Stimulated activated CD4-positive, alpha-beta T cell treated with anti-CD3 and anti-CD28 coated beads, Interleukin-15, amount 100 ng/mL, for 24 hours (primary cell): ENCODE measurements at places on chromosomes 2 and 18.

DNA sequence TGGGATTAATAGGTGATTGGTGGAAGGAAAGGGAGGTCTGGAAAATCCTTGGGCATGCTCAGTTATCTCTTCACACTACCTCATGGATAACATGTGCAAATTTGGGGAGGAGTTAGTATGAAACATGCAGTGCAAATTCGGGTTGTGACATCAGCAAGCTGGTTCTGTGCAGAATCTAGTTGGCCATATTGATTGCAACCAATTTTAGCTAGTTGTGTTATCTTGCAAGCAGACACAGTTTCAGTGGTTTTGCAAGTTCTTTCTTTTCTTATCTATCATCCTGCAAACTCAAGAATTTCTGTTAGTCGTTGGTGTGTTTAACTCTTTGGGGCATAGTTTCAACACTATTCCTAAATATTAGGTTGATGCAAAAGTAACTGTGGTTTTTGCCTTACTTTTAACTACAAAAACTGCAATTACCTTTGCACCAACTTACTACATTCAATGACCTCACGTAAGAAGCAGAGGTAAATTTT is 135.4 kb downstream of the PTH2R start:
- no peak for DNase-seq

DNA sequence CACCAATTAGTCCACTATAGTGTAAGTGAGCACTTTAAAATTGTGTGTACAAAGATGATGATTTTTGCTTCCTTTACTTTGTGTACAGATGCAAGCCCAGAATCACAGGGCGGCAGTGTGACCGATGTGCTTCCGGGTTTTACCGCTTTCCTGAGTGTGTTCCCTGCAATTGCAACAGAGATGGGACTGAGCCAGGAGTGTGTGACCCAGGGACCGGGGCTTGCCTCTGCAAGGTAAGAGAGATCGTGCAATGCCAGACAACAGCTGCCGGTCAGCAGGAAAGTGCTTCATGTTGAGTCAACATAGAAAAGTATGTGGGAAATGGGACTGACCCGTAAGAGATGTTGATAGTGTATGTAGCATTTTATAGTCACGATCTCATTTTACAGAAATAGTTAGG is 156.8 kb upstream of the TTC39C start:
- no peak for DNase-seq

GRCh38 chr18:25795213-25795612 is 295.2 kb downstream of the SS18 start:
- no peak for DNase-seq

DNA sequence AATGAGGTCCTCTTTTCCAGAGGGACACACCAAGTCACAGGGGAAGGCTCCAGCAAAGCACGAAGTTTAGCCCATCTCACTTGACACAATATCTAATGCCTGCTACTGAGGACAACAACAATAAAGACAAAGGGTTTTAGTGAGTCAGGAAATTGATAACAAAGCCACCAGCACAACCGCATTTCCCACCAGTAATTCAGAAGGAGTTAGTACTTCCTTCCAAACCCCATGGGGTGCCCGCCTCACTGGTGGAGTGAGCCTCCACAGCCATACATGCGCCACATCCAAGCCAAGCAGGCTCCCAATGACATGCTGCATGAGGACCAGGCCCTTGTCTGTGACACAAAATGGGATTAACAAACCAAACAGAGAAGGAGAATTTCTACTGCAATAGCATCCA is 40.1 kb downstream of the MRPL35 start:
- no peak for DNase-seq

DNA sequence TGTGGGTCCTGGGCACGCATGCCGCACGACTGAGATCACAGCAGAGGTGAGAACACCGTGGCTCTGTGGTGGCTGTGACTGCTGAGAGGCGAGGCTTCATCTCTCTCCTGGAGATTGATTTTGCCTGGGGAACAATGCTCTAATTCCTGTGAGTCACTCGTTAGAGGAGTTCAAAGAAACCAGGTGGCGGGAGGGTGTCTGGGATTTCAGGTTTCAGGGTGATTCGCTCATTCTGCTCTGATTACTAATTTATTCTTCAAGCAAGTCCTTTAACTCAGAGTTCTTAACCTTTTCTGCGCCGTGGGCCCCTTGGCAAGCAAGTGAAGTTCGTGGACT is 56.3 kb downstream of the GLI2 start:
- no peak for DNase-seq

DNA sequence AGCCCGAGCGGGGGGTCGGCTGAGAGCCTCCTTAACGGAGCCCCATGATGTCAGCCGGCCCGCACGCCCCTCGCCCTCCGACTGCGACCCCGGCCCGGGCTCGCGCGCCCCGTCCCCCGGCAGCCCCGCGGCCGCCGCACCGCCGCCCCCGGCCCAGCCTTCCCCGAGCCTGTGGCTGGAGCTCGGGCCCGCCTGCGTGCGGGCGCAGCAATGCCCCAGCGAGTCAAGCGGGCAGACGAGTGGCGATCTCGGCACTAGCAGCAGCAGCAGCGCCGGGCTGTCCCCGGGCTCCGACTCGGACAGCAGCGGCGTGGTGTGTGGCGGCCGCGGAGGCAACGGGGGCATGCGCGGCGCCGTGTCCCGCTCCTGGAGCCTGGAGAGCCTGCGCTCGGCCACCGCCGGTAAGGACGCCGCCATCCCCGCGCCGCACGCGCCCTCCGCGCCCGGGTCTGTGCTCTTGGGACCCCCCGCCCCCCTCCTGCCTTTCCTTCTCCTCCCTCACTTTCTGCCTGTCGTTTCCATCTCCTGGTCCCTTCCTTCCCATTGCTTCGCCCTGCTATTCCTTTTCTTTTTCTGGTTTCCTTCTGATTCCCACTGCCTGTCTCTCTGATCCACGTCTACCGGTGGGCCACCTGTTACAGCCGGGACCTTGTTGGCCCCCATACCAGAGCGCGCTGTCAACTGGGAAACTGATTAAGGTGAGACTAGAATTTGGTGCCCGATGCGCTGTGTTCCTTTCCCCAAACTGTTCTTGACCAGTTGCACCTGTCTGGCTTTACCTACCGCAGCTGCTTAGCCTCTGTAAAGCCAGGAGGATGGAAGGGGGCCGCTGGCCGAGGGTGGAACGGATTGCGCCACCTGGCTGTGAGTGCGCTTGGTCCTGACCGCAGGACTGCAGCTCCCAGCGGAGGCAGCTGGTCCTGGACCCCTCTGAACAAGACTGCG is 127.4 kb downstream of the ARHGEF4 start:
- DNase-seq, result peak; percentile 38

GRCh38 chr2:196566961-196567666 is 72.4 kb upstream of the CCDC150 start:
- no peak for DNase-seq

GRCh38 chr2:233346930-233347329 is 7.4 kb upstream of the DGKD start:
- no peak for DNase-seq

- DNase-seq, result no peak
Measured at GRCh38 chr2:86700690-86701089, 19.4 kb upstream of the RMND5A start.

- no peak for DNase-seq
Measured at GRCh38 chr2:208847651-208848050, 441.1 kb downstream of the PTH2R start.

- DNase-seq, result no peak
Measured at GRCh38 chr18:60649107-60649506, 276.5 kb upstream of the MC4R start.

- DNase-seq, result peak; percentile 71
Measured at GRCh38 chr2:127859712-127860085, 1.7 kb upstream of the POLR2D start.

- no peak for DNase-seq
Measured at GRCh38 chr2:16155366-16155765, 215.0 kb downstream of the MYCN start.

DNA sequence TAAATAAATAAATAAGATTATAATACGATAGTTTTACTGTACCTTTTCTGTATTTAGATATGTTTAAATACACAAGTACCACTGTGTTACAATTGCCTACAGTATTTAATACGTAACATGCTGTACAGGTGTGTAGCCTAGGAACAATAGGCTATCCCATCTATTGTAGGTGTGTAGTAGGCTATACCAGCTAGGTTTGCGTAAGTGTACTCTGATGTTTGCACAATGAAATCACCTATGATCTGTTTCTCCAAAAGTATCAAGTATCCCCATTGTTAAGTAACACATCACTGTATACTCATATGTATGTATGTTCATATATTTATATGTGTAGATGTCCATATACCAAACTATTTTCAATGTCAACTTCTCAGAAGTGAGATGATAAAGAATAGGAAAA is 118.2 kb upstream of the RND3 start:
- no peak for DNase-seq

- no peak for DNase-seq
Measured at GRCh38 chr2:202378001-202378400, 1.9 kb downstream of the BMPR2 start.

- DNase-seq, result no peak
Measured at GRCh38 chr18:37299471-37300304, 265.9 kb downstream of the CELF4 start.

GRCh38 chr2:133264989-133265401 is 303.3 kb downstream of the NCKAP5 start:
- DNase-seq, result no peak

DNA sequence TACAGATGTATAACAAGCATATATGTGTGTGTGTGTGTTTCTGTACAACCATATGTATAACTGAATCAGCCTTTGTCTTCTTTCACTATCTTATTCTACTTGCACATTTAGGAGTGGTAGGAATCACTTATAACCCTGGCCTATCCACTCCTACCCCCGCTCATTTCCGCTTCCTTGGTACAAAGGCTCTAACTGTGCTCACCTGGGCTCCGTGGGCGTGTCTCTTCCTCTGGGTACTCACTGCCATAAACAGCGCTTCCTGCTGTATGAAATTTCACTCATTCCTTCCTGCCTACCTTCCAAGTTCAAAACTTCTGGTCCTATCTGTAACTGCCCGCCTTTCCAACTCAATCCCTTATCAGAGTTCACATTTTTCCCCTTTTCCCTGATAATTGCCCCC is 815.5 kb downstream of the EPHA4 start:
- no peak for DNase-seq

GRCh38 chr18:76564655-76565237 is 69.7 kb upstream of the ZNF516 start:
- no peak for DNase-seq

- no peak for DNase-seq
Measured at GRCh38 chr18:29749704-29750103, 1292.8 kb downstream of the DSC3 start.

DNA sequence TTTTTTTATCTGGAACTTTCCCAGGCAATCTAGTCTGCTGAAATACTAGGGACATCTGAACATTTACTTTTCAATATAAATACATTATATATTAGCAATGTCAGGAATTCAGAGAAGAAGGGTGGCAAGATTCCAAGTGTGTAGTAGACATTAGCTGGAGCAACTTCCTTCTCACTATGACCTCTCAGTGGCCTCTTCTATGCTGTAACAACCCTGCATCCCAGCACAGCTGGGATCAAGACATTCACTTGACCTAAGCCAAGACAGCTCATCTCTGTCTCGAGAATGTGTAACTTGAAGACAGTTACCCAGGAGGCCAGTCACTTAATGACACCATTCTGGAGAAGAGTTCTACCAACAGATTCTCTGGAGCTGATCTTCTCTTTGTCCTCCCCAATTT is 61.7 kb upstream of the RALBP1 start:
- no peak for DNase-seq

DNA sequence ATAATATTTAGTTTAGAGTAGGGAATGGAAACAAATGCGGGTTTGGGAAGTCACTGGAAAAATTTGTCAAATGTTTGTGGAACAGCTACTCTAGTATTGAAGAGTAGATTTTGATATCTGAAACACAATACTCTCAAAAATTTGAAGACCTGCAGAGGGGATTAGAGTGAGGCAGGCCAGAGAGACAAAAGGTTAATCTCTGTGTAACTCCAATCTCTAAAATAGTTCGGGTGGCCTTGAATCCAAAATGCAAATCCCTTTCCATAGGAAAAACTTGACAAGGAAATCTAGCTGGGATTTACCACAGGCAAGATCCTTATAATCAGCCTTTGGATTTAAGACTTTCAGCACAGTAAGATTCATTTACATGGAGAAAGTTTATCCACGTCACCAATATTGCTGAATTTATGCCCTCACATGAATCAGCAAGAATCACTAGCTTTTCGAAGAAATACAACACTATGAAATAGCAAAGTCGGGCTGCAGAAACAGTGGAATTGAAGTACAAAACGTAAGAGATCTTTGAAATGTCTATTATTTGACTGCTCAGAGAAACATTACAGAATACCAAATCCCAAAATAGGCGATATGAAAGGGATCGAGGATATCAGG is 423.7 kb upstream of the ZNF804A start:
- DNase-seq, result no peak

GRCh38 chr18:26621161-26622026 is 73.0 kb upstream of the KCTD1 start:
- DNase-seq, result peak; percentile 48

- DNase-seq, result no peak
Measured at GRCh38 chr2:147227313-147227712, 617.5 kb upstream of the ACVR2A start.

DNA sequence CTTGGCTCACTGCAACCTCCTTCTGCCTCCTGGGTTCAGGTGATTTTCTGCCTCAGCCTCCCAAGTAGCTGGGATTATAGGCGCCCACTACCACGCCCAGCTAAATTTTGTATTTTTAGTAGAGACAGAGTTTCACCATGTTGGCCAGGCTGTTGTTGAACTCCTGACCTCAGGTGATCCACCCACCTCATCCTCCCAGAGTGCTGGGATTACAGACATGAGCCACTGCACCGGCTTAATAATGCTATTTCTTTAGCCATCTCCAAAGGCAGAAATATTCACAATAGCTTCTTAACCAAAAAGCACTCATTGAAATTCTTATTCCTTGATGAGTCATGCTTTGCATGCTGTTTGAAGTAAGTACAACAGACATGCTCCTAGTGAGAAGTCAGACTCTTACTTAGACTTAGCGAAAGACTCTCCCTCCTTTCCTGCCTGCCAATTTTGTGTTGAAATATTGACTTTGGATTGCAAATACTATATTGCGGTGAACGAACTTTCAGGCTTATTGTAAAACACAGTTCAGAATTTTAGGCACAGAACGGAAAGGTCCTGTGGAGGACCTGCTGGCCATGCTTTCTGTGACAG is 4.4 kb downstream of the ACTR3 start:
- DNase-seq, result no peak

- DNase-seq, result peak; percentile 73
Measured at GRCh38 chr2:171160956-171161740, 455 bp upstream of the TLK1 start.
